Right lung (tissue), 10 donors: ENCODE measurements at places on chromosomes 7 and 10. TPM values are rescaled to one million over a fixed set of nuclear protein-coding genes. Genes with fewer than 3 reads are reported as not detected.

PDCD4 gene
- 290 TPM for polyA plus RNA-seq

ZNF316 gene
- 36.4 TPM for polyA plus RNA-seq

DNA sequence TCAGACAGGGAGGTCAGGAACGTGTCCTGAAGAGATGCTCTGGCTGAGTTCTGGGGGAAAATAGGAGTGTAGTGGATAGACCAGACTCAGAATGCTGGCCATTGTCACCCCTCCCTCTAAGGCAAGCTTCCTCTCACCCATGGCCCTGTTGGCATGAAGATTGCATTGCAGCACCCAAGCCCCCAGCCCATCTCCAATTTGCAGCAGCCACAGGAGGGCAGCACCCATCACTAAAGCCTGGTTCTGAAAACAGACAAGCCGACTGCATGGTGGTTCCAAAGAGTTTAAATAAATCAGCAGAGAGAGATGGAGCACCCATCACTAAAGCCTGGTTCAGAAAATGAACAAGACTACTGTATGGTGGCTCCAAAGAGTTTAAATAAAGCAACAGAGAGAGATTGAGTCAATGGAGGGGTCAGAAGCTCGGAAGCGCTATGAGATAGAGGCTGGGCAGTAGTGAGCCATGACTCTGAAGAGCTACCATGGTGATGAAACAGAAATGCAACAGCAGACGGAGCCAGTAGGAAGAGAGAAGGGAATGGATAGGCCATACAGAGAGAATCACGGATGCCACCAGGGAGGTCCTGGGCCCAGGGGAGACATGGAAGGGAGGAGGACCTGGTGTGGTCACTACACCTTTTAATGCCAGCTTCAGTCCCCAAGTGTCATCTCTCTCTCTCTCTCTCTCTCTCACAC, 237.9 kb upstream of the MYO3A start:
- DNase-seq: no peak

DNA sequence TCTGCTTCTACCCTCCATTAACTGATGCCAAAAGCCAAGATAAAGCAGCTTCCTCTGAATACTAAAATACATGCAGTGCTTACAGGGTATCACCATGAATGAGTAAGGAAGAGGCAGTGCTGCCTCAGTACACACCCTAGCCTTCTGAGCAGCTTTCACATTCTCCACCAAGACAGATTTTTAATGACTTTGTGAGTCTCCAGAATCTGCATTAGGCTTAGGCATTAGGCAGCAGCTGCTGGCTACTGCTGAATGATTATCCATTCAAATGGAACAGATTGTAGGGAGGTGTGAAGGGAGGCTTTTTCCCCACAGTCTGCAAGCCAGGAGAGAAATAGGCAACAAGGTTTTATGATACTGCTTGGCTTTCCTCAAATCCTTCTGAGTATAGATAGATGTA, 1226.7 kb upstream of the LRRN3 start:
- DNase-seq: no peak

- no peak for DNase-seq
These were observed 79.8 kb upstream of the IFRD1 start for GRCh38 chr7:112370436-112370835.

DNA sequence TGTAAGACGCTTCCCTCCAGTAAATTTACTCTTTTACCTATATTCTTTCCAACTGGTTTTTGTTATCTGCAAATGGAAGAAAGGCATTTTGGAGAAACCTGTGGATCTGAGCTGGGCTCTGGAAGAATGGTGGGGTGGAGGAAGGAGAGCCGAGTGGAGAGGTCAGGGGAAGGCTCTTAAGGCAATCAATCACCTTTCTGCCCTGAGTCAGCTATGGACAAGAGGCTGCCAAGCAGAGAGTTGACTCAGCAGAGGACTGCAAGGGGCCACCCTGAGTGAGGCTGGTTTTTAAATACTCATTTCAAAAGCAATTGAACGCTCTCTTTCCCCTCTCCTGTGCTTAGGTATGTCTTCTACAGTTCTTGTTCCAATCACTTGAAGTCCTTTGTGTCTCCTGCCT, 81.8 kb downstream of the SPAG6 start:
- DNase-seq: no peak

- no peak for DNase-seq
These were observed 21.7 kb upstream of the PFKP start for GRCh38 chr10:3045471-3046209.
